Epithelial cell of alveolus of lung (primary cell): ENCODE measurements at places on chromosomes 1 and 21. TPM values are rescaled to one million over a fixed set of nuclear protein-coding genes. Genes with fewer than 3 reads are reported as not detected.

ANGPTL3 gene
- not detected in 2 replicates for total RNA-seq

OR2M3 gene
- not detected in 2 replicates for total RNA-seq

IL22RA1 gene
- total RNA-seq = not detected in 2 replicates

GPX7 gene
- 21.9 and 55.5 TPM in 2 replicates for total RNA-seq

MSH4 gene
- total RNA-seq = not detected in 2 replicates

TIE1 gene
- total RNA-seq = 1.0 and 2.8 TPM in 2 replicates

PSRC1 gene
- total RNA-seq = 16.8 and 31.3 TPM in 2 replicates

SH3GLB1 gene
- 38.8 and 40.1 TPM in 2 replicates for total RNA-seq

GRHL3 gene
- 0.13 TPM in 1 of 2 replicates, not detected in the other for total RNA-seq
